Common myeloid progenitor, CD34-positive (primary cell): ENCODE measurements at places on chromosomes 1 and 21.

GRCh38 chr1:153032677-153033308 lies 1.8 kb downstream of the SPRR1B start:
- no peak for DNase-seq

- DNase-seq = no peak
Observed at GRCh38 chr1:31712630-31713029, 8.8 kb upstream of the COL16A1 start.

DNA sequence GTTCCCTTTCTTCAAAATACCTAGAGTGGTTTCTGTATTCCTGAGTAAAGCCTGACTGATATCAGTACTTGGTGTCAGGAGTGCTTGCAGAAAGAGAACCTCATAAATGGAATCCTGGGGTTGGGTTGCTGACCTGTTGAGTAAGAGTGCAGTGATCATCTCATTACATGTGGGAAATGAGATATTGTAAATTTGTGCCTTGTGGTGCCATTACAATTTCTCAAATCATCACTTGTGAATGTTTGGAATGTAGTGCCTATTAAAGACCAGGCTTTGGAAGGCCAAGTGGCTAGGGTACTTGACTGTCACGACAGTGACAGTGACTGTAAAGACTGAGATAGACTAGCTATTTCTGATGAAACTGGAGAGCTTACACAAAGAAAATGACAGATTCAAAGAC lies 176.7 kb upstream of the CTTNBP2NL start:
- no peak for DNase-seq

- no peak for DNase-seq
Observed at GRCh38 chr21:43624339-43624738, 34.9 kb downstream of the HSF2BP start.

DNA sequence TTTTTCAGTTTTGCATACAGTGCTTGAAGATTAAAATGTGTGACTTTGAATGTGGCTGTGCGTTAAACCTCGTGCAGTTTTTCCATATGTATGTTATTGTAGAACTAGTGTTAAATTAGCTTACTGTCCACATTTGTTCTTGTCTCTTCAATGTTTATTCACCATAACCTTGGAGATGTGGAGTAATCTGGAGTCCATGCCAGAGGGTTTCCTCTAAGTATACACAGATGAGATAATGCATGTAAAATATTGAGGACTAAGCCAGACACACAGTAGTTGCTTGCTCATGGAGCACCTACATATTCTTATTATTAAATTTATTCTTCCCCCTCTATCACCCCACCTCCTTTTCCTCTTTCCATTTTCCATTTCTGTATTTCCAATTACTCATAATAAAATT lies 7.7 kb upstream of the GIPC2 start:
- DNase-seq = no peak

DNA sequence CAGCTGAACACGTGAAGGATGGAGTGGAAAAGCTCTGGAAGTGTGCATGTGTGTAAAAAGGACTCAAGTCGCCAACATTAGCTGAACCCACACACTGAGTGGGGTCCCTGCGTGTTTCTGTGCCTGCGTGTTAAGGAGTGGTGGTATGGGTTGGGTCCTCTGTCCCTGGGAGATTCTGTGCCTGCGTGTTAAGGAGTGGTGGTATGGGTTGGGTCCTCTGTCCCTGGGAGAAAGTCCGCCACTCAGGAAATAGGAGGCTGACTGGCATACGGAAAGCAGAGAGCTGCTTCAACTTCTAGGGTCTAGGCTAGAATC lies 7.0 kb upstream of the SOX13 start:
- no peak for DNase-seq

DNA sequence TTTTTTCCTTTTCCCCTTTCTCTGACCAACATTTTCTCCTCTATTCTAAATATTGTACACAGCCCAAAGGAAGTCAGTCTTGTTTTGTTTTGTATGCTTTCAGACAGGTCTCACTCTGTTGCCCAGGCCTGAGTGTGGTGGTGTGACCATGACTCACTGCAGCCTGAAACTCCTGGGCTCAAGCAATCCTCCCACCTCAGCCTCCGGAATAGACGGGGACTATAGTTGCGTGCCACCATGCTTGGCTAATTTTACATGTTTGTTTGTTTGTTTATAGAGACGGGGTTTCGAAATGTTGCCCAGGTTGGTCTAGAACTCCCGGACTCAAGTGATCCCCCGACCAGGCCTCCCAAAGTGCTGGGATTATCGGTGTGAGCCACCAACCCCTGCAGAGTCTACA lies 72.8 kb downstream of the NRIP1 start:
- peak; percentile 51 for DNase-seq

DNA sequence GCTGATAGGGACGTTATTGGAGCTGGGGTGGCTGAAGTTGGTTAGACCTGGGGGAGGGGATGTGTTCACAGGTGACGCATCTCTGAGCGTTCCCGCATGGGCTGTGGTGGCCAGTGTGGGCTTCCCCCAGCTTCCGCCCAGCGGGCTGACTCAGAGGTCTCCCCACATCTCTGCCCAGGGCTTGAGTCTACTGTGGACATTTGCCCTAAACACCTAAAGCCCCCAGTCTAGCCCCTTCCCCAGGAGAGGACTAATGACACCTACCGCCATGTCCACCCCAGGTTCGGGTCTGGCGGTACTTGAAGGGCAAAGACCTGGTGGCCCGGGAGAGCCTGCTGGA lies 2.0 kb downstream of the AGRN start:
- DNase-seq = no peak

- DNase-seq = no peak
Observed at GRCh38 chr1:110164725-110165350, 14.5 kb downstream of the SLC6A17 start.

DNA sequence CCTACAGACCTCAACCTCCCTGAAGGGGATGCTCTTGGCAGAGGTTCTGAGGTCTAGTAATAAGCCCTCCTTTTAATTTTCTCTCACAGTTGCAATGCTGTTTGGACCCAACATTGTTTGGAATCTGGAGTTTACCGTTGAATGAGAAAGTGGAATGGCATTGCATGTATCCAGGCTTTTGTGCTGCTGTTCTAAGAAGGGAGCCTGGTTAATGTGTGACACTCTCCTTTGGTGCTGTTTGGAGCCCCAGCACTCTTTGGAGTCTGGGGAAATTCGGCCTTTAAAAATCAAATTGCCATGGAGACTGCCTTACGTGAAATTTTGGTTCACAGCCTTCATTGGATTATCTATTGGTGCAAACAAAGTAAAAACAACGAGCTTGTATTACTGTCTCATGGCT lies 23.7 kb upstream of the TMEM61 start:
- no peak for DNase-seq

- DNase-seq = no peak
Observed at GRCh38 chr1:229229721-229230139, 41.2 kb upstream of the RAB4A start.

GRCh38 chr1:190179817-190180216 lies 297.8 kb downstream of the BRINP3 start:
- no peak for DNase-seq

- DNase-seq = no peak
Observed at GRCh38 chr1:208615371-208615770, 371.2 kb upstream of the PLXNA2 start.

- DNase-seq = peak; percentile 37
Observed at GRCh38 chr1:192977089-192977706, 82.0 kb downstream of the UCHL5 start.

- no peak for DNase-seq
Observed at GRCh38 chr1:230218667-230219066, 151.6 kb downstream of the GALNT2 start.

DNA sequence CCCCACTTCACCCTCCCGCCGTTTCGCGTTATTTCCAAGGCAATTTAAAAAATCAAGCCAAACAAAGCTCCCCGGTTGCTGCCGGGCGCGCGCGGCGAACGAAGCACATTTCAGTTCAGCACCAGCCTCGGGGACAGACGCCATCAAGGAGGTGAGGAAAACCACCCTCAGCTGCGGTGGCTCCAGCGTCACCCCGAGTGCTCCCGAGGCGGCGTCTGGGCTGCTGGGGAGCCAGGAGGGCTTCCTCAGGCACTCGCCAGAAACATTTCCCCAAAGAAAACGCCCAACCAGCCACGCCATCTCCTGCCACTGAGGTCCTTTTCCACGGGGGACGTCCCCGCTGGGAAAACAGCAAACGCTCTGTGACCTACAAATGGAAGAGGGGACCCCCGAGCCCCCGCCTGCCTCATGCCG lies 623 bp downstream of the GNG4 start:
- DNase-seq = peak; percentile 90

- DNase-seq = no peak
Observed at GRCh38 chr1:113283914-113284313, 106.4 kb upstream of the MAGI3 start.

DNA sequence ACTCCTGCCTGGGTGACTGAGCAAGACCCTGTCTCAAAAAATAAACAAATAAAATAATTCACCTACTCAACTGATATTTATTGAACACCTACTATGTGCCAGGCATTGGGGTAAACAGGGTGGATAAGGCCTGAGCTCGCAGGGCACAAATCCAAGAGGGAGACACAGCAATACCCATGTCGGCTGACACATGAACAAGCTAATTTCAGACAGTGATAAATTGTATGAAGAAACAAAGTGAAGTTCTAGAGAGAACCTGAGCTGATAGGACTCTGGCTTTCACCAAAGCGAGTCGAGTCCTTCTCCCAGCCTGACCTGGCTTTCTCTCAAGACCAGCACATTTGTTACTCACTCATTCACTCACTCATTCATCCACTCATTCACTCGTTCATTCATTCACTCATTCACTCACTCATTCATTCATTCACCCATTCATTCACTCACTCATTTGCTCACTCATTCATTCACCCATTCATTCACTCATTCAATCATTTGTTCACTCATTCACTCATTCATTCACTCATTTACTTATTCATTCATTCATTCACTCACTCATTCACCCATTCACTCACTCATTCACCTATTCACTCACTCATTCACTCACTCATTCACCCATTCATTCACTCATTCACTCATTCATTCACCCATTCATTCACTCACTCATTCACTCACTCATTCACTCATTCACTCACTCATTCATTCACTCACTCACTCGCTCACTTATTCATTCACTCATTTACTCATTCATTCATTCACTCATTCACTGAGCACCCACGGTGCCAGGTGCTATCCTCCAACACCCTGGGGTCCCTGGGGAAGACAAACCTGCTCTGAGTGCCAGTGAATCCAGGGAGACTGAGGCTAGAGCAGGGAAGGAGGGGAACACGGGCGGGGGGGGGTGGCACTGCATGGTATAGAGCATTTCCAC lies 37.4 kb upstream of the CASZ1 start:
- DNase-seq = peak; percentile 42

GRCh38 chr1:184467295-184467694 lies 80.5 kb downstream of the C1orf21 start:
- DNase-seq = no peak

DNA sequence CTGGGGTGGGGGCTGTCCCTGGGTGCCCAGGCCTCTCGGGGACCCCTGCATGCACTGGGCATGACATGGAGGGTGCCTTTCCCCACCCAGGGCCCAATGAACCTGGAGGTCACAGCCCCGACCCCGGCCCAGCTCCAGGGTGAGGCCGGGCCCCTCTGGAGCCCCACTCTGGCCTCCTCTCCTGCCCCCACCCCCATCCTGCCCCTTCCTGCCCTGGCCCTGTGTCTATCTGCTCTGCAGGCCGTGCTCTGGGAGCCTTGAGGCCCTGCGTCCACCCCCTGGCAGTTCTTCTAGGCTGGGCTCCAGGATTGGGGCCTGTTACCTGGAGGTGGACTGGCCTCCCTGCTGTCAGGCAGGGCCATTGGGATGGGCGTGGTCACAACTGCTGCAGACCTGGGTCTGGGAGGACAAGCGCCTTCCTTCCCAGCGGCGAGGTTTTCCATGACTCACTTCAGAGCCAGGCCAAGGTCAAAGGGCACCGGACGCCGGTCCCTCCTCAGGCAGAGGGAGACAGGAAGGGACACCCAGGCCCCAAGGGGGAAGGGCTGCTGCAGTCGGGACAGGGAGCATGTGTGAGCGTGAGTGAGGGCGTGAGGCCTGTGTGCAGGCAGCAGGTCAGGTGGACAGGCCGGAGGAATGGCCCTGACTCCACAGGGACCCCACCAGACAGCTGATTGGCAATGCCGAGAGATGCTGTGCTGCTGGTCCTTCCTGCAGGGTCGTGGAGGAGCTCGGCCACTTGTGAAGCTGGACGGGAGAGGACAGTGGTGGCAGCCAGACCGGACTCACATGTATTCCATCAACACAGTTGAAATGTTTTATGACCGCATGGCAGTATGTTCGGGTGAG lies 31.1 kb upstream of the POFUT2 start:
- DNase-seq = no peak

DNA sequence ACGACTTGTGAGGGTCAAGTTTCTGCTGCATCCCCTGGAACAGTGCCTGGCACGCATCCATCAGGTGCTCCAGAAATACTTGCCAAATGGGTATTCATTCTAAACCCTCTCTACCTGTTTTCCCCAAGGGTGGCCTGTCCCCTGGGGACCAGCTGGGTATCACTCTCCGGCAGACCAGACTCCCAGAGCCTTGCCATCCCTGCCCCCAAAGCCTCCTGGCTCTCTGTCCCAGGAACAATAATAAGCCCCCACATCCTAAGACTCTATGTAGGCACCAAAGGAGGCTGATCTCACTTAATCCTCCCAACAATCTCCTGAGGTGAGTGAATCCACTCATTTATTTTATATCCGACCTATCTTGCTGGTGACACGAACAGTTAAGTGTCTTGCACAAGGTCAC lies 96.7 kb downstream of the MRPL37 start:
- no peak for DNase-seq

GRCh38 chr1:240091614-240092300 lies at the start of gene FMN2:
FMN2 (plus strand) TSS chr1:240091883; CDS start chr1:240092110, 227 bp downstream.
- DNase-seq = peak; percentile 18

- DNase-seq = no peak
Observed at GRCh38 chr1:43346636-43347035, 9.0 kb downstream of the MPL start.

DNA sequence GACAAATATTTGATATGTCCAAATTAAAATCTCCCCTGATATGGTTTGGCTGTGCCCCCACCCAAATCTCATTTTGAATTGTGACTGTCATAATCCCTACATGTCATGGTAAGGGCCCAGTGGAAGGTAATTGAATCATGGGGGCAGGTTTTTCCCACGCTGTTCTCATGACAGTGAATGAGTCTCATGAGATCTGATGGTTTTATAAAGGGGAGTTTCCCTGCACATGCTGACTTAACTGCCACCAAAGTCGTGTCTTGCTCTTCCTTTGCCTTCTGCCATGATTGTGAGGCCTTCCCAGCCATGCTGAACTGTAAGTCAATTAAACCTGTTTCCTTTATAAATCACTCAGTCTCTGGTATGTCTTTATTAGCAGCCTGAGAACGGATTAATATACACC lies 207.0 kb downstream of the BARHL2 start:
- no peak for DNase-seq

GRCh38 chr1:223628233-223629125 lies 37.0 kb downstream of the CAPN8 start:
- DNase-seq = peak; percentile 50

DNA sequence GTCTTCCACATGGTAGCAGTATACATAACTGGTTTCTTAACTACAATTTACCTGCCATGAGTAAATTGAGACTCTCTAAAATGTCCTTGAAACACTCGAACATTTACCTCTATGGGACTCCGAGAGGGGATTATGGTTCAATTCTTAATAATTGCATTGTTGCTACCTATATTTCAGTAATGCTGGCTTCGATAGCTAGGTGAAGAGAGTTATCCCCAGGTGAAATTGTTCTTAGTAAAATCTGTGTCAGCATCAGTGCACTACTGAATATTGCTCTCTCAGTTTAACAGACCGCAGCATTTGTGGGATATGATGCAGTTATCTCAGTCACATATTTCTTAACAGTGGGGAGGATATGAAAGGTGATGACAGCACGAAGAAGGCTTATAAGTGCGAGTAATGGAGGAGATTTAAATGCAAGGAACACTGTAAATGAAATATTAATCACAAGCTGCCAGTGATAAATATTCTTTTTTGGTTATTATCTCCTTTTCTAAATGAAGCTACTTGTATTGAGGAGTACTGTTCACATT lies 801.9 kb downstream of the BRINP3 start:
- DNase-seq = no peak
